ENCODE measurements at places on chromosomes 13 and 19. TPM values are rescaled to one million over a fixed set of nuclear protein-coding genes. Genes with fewer than 3 reads are reported as not detected.

The LCP1 gene
- 0.88 TPM for total RNA-seq

DNA sequence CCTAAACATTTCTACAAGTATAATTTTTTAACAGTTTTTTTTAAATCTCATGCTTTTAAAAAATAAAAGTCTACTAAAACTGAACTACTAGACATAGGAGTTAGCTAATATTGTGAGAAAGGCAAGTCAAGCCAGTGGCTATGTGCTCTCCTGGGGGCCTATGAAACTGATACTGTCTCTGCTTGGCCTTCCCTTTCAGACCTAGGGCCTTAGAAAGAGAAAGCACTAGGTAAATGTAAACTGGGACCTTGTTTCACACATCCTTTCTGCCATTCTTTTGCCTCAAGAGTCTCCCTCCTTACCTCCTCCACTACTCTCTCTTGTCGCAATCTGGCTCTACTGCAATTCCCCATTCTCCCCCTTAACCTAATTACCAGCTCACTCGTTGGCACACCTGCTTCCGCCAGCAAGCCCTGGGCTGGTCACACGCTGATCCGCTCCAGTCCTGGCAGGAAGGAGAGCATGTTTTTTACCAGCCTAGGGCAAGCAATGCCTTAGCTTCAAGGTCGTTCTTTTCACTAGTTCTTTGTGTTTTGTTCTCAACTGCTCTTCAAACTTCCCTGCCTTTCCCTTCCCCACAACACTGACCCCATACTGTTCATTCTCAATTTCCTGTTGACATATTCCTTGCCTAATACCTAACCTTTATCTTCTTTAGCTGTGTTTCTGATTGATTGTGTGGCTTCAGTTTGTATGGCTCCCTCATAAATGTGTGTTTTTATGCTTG lies 23.1 kb downstream of the TBC1D4 start:
- DNase-seq, result no peak

DNA sequence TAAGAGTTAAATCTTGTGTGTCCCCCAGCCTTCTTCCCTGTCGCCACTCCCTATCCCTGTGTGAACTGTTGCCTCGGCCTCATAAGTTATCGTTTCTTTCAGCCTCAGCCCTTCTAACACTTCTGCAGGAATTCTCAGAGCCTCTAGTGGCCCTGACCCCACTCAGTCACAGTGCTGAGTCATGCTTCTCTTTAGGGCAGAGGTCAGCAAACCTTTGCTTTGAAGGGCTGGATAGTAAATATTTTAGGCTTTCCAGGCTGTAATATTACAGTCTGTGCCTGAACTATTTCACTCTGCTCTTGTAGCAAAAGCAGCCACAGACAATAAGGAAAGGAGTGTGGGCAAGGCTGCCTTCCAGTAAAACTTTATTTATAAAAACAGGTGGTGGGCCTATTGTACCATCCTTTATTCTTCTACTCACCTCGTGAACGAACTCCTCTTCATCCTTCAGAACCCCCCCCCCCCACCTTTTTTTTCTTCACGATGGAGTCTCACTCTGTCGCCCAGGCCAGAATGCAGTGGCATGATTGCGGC lies 22.1 kb downstream of the MYO9B start:
- DNase-seq, result peak; percentile 52

- peak; percentile 43 for DNase-seq
Measured at GRCh38 chr19:56294549-56294948, 20.1 kb downstream of the ZSCAN5A start.

DNA sequence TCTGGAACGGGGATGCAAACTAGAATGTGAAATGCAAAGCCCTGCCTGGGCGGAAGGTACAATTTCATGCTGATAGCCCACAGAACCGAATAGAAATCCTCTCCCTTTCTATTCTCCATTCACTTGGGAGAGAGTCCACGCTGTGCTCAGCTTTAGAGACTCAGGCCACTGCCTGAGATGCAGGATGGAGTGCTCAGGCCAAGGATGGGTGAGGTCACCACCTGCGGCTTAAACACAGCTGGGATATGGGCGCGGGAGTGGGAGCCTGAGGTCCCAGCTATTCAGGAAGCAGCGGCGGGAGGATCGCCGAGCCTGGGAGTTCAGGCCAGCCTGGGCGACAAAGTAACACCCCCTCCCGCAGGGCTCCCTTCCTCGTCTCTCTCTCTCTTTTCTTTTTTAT lies 446 bp upstream of the ZNF83 start:
- DNase-seq, result no peak

DNA sequence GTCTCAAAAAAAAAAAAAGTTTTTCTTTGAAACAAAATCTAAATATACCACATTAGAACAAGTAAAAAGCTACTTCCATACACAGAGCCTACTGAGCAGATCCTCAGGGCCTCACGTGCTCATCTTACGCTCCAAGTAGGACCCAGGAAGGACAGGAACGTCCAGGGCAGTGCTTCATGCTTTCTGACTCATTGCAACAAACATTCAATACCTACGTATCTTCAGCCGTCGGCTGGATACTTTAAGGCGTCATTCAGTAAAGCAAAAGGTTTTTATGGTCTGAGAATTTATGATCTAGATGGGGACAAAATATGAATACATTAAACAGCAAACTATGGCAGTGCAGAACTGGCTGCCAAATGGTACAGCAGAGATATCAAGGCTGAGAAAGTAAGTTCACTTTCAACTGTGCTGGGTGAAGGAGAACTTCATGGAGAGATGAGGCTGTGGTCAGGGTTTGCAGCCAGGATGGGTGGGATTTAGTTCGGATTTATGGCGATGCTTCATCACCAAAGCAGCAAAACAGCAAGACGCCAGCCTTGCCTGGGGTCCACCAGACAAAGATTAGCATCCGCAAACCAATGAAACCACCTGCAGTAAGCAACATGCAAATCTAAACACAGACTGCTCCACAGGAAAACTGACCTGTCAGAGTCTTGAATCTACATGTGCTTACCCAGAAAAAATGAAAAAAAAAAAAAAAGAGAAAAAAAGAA lies 20.5 kb downstream of the CARS2 start:
- no peak for DNase-seq

Data from MCF 10A (cell line).